ENCODE measurements at places on chromosomes 2 and 18. TPM values are rescaled to one million over a fixed set of nuclear protein-coding genes. Genes with fewer than 3 reads are reported as not detected.

ADNP2 gene
- total RNA-seq: 21.6 TPM

DNA sequence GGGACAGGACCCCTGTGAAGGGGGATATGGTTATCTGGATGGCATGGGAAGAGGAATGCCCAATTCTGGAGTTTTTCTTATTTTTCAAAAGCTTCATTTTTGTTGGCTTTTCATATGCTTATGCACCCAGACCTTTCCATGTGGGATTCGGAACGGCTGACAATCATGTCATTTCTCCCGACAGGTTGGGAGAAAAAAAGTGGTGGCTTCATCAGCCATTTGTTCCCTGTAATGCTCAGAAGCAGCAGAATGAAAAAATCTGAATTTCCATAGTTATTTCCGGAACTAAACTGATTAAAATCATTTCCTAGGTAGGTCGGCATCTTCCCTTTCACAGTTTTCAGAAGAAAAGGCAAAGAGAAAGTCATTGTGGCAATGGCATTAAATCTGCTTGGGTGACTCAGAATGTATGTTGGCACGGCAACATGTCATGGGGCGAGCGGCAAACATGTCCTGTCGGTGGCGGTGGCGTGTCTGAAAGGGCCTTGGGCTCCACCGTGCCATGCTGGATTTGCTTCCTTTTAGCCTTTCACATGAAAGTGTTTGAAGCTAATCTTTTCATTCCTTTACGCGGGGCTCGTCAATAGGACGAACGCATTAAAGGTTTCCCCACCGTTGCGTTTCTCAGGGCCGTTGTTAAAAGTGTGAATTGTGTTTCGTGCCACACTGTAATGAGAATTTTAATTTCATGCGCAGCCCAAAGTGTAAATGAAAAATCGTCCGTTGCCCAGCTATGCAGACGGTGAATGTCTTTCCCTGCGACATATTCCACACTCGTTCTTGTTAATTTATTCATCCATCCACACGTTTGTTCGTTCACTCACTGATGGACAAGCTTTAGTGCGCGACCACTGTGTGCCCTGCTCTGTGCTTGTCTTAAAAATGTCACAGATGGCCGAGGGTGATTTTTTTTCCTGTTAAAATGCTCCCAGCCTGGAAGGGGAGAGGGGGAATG lies 18.5 kb downstream of the ACKR3 start:
- DNase-seq: no peak

GRCh38 chr2:2021995-2022394 lies 277.7 kb upstream of the PXDN start:
- DNase-seq: no peak

- peak; percentile 68 for DNase-seq
Observed at GRCh38 chr2:152097290-152097800, 1.5 kb downstream of the CACNB4 start.

GRCh38 chr2:237556773-237557632 lies 9.4 kb upstream of the PRLH start:
- DNase-seq: no peak

DNA sequence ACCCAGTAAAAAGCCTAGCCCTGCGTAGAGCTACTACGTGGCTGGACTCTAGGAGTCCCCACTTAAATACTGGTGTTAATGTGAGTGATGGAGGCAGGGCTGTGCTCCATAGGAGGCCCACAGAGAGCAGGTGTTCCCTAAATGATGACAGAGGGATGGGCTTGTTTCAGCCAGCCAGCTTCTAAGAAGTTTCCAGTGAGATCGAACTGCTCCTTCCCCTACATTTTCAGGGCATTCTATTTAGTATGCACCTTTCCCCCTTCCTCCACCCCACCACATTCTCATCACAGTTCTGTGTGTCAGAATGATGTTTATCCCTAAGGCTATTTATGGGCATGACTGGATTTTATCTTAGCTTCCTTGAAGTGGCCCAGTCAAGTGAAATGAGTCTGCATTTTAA lies 213.0 kb downstream of the TRIB2 start:
- DNase-seq: no peak

GRCh38 chr2:133886735-133887675 lies 318.7 kb upstream of the NCKAP5 start:
- DNase-seq: peak; percentile 69

Data from bronchial epithelial cell (primary cell).